ENCODE measurements at places on chromosomes 13 and 19. TPM values are rescaled to one million over a fixed set of nuclear protein-coding genes. Genes with fewer than 3 reads are reported as not detected.

GAPDHS gene
- total RNA-seq = not detected

SYDE1 gene
- total RNA-seq = 90.7 TPM

PRR20B gene
- total RNA-seq = not detected

FGF22 gene
- total RNA-seq = not detected

PROZ gene
- total RNA-seq = not detected

NFIX gene
- total RNA-seq = 135 TPM

ZNF625 gene
- total RNA-seq = 9.4 TPM

CEACAM21 gene
- not detected for total RNA-seq

ZNF66 gene
- total RNA-seq = 3.1 TPM

ZNF565 gene
- total RNA-seq = 6.8 TPM

HSPB6 gene
- total RNA-seq = 14.8 TPM

FLT1 gene
- 0.73 TPM for total RNA-seq

PCDH8 gene
- total RNA-seq = not detected

ZNF761 gene
- 17.5 TPM for total RNA-seq

SHISA7 gene
- not detected for total RNA-seq

PGLYRP1 gene
- not detected for total RNA-seq

CNFN gene
- total RNA-seq = not detected

CACNG6 gene
- not detected for total RNA-seq

ZNF667 gene
- total RNA-seq = 3.9 TPM

FPR2 gene
- not detected for total RNA-seq

EBI3 gene
- total RNA-seq = not detected

NMRK2 gene
- not detected for total RNA-seq

ANGPTL8 gene
- total RNA-seq = not detected

TUBB4A gene
- not detected for total RNA-seq

LMTK3 gene
- total RNA-seq = 0.36 TPM
